ENCODE measurements at places on chromosomes 4 and X.

GRCh38 chrX:23514082-23514481 lies 153.2 kb upstream of the PRDX4 start:
- no peak overlapping the region for H3K4me3 ChIP-seq
- no peaks in the 10 kb centered on the region for H3K27me3 ChIP-seq
- H3K27ac ChIP-seq, result no peak overlapping the region
- H3K36me3 ChIP-seq, result no peaks in the 10 kb centered on the region

- no peak overlapping the region for H3K4me3 ChIP-seq
- peaks cover under 1% of the 10 kb centered on the region for H3K36me3 ChIP-seq
- H3K27me3 ChIP-seq, result peaks cover 8% of the 10 kb centered on the region
- H3K4me1 ChIP-seq, result peaks cover 3% of the 10 kb centered on the region
- no peak for DNase-seq
Measured at GRCh38 chr4:10007436-10007740, 13.9 kb downstream of the SLC2A9 start.

DNA sequence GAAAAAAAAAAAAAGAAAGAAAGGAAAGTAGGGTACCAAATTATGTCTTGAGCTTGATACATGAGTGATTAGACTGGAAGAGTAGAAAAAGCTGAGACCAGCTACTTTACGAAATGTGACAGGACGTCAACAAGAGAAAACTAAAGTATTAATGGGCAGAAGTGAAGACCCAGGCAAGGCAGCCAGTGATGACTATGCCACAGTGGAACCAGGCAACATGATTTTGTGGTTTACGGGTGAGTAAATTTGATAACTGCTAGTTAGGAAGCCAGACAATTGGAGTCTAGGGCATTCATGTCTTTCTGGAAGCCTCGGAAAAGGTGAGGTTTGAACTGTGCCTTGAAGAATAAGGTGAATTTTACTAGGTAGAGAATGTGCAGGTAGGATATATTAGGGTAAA lies 326.4 kb downstream of the TENM3 start:
- no peaks in the 10 kb centered on the region for H3K36me3 ChIP-seq
- DNase-seq, result no peak
- no peak overlapping the region for H3K4me3 ChIP-seq
- no peak overlapping the region for H3K27ac ChIP-seq
- peaks cover 21% of the 10 kb centered on the region for H3K27me3 ChIP-seq
- H3K4me1 ChIP-seq, result no peaks in the 10 kb centered on the region

GRCh38 chr4:147056940-147057610 lies 111.4 kb upstream of the TTC29 start:
- H3K4me1 ChIP-seq, result peaks cover 9% of the 10 kb centered on the region
- H3K27ac ChIP-seq, result peak overlapping the region; percentile 84
- H3K4me3 ChIP-seq, result peak overlapping the region; percentile 85

DNA sequence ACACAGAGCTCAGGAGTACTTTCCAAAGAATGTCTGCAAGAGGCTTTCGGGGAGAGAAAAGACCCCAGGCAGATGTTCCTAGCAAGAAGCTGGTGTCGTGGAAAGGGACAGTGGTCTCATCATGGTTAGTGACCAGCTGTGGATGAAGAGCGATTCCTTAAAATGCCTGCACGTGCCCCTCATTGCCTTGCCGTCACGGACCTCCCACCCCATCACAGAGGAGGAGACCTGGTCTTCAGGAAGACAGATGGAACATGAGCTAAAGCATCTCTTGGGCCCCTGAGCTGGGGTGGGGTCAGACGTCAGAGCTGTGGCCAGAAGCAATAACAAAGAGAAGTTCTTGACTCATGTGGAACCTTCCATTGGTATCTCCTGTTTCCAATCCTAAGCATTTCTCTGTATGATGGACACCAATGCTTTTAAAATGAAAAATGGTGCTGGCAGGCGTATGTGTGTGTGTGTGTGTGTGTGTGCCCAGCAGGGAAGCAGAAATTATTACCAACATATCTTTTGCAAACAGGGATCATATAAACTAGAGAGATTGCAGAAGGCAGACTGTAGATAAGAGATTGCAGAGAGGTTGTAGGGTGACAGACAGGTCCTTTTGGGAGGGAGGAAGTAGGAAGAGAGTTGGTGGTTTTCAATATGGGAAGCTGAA lies 25.2 kb upstream of the ASMTL start:
- no peaks in the 10 kb centered on the region for H3K27me3 ChIP-seq
- H3K4me1 ChIP-seq, result peaks cover 43% of the 10 kb centered on the region
- no peak for DNase-seq
- peak overlapping the region; percentile 99 for H3K27ac ChIP-seq

- no peak overlapping the region for H3K27ac ChIP-seq
- H3K4me3 ChIP-seq, result no peak overlapping the region
- H3K27me3 ChIP-seq, result no peaks in the 10 kb centered on the region
- H3K36me3 ChIP-seq, result no peaks in the 10 kb centered on the region
- no peaks in the 10 kb centered on the region for H3K4me1 ChIP-seq
Measured at GRCh38 chrX:44842550-44843317, 1.1 kb upstream of the DUSP21 start.

DNA sequence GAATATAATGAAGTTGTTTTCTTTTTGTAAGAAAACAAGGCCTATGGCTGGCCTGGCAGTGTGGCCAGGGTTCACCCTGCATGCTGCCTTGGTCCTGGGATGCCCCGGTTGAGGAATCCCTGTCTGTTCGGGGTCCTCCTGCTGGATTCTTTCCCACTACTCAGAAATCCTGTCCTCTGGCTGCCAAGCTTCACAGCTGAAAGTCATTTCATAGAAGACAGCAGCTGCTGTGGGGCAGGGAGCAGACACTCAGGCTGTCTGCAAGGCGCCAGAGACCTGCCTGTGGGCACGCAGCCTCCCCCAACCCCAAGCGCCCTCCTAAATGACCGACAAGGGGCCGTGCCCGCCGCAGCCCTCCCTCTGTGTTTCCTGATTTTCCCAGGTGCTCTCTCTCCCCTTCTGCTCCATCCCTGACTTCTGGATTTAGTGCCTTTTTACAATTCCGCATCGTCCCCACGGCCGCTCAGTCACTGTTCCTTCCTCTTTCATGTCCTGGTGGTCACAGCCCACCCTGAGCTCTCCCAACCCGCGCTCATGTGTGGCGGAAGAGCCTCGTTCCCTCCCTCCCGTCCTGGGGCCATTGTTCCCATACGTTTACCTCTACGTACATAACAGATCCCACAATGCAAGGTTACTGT lies 27.5 kb downstream of the ZFYVE28 start:
- H3K27me3 ChIP-seq, result no peaks in the 10 kb centered on the region
- H3K27ac ChIP-seq, result peak overlapping the region; percentile 60
- no peak for DNase-seq
- peak overlapping the region; percentile 79 for H3K4me3 ChIP-seq
- peaks cover 46% of the 10 kb centered on the region for H3K4me1 ChIP-seq

DNA sequence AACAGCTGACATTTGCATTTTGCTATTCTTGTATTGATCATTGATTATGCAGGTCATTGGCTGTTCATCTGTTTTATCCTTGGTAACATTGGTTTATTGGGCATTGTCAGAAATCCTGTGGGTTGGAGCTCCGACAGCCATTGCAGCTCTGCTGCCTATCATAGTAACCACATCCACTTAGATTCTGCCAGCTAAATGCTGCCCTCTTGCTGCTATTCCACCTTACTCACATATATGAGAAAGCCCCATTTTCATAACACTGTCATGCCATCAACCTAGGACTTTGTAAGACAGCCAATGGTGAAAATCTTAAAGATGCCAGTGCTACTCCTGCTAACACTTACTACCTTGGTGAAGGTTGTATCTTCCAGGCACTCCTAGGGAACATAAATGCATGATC lies 187.3 kb upstream of the CXCL13 start:
- H3K4me1 ChIP-seq, result no peaks in the 10 kb centered on the region
- H3K4me3 ChIP-seq, result no peak overlapping the region
- H3K27me3 ChIP-seq, result peaks cover 24% of the 10 kb centered on the region
- no peaks in the 10 kb centered on the region for H3K36me3 ChIP-seq
- no peak for DNase-seq

GRCh38 chr4:123234955-123235354 lies 161.6 kb upstream of the SPRY1 start:
- no peak for DNase-seq
- H3K4me1 ChIP-seq, result no peaks in the 10 kb centered on the region
- H3K27ac ChIP-seq, result no peak overlapping the region
- no peaks in the 10 kb centered on the region for H3K27me3 ChIP-seq
- H3K4me3 ChIP-seq, result no peak overlapping the region

DNA sequence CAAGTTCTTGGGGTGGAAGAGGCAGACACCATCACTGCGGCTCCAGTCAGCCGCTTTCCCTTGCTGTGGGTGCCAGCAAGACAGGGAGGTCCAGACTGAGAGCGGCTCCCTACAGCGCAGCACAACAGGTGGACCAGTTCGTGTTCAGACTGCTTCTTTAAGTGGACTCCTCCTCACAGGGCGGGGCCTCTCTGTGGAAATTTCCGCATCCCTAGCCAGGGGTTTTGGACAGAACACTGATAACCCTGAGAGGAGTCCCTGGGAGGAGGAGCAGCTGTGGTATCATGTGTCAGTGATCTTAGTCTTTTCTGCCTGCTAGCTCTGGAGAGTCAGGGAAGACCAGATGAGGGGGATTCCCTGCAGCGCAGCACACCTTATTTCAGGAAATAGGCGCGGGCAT lies 48.5 kb downstream of the MAGEC2 start:
- H3K4me1 ChIP-seq, result no peaks in the 10 kb centered on the region
- no peak for DNase-seq
- no peak overlapping the region for H3K27ac ChIP-seq

GRCh38 chrX:2627272-2627867 lies 63.7 kb upstream of the CD99 start:
- H3K27me3 ChIP-seq, result no peaks in the 10 kb centered on the region
- no peak overlapping the region for H3K4me3 ChIP-seq
- DNase-seq, result no peak
- H3K27ac ChIP-seq, result peak overlapping the region; percentile 91
- H3K36me3 ChIP-seq, result peaks cover 7% of the 10 kb centered on the region
- H3K4me1 ChIP-seq, result peaks cover 16% of the 10 kb centered on the region

DNA sequence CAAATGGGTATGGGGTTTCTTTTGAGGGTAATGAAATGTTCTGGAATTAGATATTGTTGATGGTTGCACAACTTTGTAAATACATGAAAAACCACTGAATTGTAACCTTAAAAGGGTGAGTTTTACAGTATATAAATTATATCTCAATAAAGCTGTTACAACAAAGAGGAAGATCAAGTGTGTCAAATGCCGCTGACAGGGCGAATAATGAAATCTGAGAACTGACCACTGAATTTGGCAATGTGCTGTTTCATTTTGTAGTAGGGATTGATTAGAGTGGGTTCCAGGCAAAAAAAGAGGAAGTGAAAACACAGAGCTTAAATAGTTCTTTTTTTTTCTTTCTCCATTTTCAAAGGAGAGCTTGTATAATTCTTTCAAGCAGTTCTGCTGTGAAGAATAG lies 161.1 kb upstream of the NAP1L5 start:
- peak overlapping the region; percentile 19 for H3K27ac ChIP-seq
- peaks cover 5% of the 10 kb centered on the region for H3K4me1 ChIP-seq
- H3K4me3 ChIP-seq, result no peak overlapping the region

- H3K4me1 ChIP-seq, result no peaks in the 10 kb centered on the region
- peaks cover 11% of the 10 kb centered on the region for H3K27me3 ChIP-seq
- H3K36me3 ChIP-seq, result peaks cover 2% of the 10 kb centered on the region
- no peak for DNase-seq
- no peak overlapping the region for H3K4me3 ChIP-seq
- no peak overlapping the region for H3K27ac ChIP-seq
Measured at GRCh38 chrX:17081511-17081910, 135.1 kb downstream of the REPS2 start.

DNA sequence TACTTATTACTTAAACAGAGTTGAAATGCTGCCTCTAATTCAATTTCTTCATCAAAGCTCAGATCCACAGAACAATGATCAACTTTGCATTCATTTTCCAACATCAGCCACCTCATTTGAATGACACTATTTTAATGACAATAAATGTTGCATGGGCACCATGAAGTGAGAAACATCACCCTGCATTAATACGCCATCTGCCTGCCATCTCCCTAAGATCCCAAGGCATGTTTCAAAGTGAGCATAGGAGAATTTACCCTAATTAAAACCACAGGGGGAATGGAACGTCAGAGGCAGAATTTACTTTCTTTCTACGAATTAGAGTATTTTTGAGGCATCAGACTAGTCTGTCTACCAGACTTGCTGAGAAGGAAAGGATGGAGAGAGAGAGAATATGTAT lies 32.7 kb downstream of the NEXMIF start:
- no peaks in the 10 kb centered on the region for H3K27me3 ChIP-seq
- H3K4me3 ChIP-seq, result no peak overlapping the region
- DNase-seq, result no peak
- no peaks in the 10 kb centered on the region for H3K36me3 ChIP-seq
- H3K27ac ChIP-seq, result no peak overlapping the region
- H3K4me1 ChIP-seq, result peaks cover 4% of the 10 kb centered on the region

- H3K27me3 ChIP-seq, result no peaks in the 10 kb centered on the region
- no peaks in the 10 kb centered on the region for H3K4me1 ChIP-seq
- H3K4me3 ChIP-seq, result no peak overlapping the region
- no peak overlapping the region for H3K27ac ChIP-seq
Measured at GRCh38 chr4:107977966-107978705, 11.6 kb upstream of the HADH start.

- no peaks in the 10 kb centered on the region for H3K36me3 ChIP-seq
- no peak overlapping the region for H3K27ac ChIP-seq
- H3K4me1 ChIP-seq, result no peaks in the 10 kb centered on the region
- DNase-seq, result no peak
- H3K4me3 ChIP-seq, result no peak overlapping the region
Measured at GRCh38 chr4:137896221-137896737, 345.9 kb downstream of the SLC7A11 start.

Data from T-helper 17 cell (primary cell).